GM06990 (cell line): ENCODE measurements at places on chromosomes 3 and 15.

GRCh38 chr15:39699516-39700374 is 82.9 kb downstream of the FSIP1 start:
- no peak for DNase-seq

DNA sequence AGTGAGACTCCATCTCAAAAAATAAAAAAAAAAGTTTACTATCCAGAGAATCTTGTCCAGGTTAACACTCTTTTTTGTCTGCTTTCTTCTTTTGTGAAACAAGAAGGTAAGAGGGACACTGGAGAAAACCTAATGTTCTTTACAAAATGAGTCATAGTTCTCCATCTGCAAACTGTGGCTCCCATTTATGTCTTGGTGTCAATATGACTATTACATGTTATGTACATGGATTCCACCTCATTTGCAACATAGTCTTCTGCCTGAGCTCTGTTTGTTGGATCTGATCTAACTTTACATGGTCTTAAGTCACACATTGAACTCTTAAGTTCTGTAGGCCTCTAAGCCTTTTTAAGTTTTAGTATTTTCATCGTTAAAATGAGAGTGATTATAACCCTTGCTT is 421.2 kb upstream of the TPRG1 start:
- no peak for DNase-seq

GRCh38 chr3:172522871-172523818 is at the start of gene TNFSF10:
Gene TNFSF10 (minus strand): TSS chr3:172523430. CDS start chr3:172523384, 46 bp downstream.
- peak; percentile 76 for DNase-seq

DNA sequence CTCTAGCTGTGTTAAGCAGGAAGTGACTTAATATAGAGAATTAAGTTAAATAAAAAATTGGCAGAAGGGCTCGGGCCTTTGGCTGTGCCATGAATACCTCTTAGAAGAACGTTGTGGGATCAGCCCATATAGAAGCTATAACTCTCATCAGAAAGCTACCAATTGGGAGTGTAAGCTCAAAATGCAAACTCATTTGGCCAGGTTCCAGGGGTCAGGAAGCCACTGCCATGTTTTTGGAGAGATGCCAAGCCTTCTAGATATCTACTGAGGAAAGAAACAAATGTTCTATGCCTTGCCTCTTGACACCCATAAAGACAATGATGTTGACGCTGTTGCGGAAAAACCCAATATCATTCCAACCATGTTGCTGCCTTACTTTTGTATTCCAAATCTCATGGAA is 475.2 kb upstream of the TGFBR2 start:
- no peak for DNase-seq
